ENCODE measurements at places on chromosomes 2 and 18.

- DNase-seq: no peak
These were observed 173.0 kb downstream of the HDAC4 start for GRCh38 chr2:239227661-239228371.

DNA sequence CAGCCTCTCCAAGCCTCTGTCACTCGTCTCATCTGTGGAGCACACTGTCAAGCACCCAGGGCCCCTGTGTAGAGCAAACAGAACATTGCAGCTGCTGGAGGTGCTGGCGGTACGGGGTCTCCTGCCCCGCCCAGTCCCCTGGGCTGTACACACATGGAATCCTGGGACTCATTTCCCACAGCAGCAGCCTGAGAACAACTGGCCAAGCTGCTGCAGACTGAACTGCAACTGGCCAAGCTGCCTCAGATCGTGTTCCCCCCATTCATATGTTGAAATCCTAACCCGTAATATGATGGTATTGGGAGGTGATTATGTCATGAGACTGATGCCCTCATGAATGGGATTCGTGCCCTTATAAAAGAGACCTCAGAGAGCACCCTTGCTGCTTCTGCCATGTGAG, 130.5 kb downstream of the NCK2 start:
- no peak for DNase-seq

GRCh38 chr18:41594582-41594981, 360.5 kb upstream of the PIK3C3 start:
- no peak for DNase-seq

- peak; percentile 15 for DNase-seq
These were observed 71.1 kb downstream of the PIK3C3 start for GRCh38 chr18:42025974-42026625.

DNA sequence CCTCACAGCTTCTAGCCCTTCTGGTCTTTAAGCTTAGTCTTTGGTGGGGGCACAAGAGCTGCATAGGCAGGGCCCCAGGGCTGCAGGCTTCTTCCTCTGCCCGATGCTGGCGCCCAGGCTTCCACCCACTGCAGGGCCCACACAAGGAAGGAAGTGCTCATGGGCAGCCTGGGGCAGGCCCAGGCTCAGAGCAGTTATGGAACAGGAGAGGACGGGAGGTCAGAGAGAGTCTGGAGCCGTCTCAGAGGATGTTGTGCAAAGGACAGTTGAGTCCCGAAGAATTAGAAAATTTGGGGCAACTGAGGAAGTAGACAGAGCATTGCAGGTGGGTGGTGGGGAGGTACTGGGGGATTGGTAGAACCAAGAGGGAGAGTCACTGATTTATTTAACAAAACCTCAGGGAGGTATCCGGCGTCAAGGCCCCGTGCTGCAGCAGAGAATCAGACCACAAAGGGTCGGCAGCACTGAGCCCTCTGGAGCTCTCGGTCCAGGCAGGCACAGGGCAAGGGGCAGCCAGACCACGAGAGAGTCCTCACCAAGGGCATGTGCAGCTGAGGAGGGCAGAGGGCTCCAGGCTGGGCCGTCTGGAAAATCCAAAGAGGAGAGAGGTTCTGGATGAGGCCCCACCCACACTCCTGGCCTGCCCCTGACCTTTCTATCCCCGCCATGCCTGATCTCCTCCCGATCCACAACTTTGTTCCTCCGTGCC, 110.8 kb upstream of the GLI2 start:
- no peak for DNase-seq

DNA sequence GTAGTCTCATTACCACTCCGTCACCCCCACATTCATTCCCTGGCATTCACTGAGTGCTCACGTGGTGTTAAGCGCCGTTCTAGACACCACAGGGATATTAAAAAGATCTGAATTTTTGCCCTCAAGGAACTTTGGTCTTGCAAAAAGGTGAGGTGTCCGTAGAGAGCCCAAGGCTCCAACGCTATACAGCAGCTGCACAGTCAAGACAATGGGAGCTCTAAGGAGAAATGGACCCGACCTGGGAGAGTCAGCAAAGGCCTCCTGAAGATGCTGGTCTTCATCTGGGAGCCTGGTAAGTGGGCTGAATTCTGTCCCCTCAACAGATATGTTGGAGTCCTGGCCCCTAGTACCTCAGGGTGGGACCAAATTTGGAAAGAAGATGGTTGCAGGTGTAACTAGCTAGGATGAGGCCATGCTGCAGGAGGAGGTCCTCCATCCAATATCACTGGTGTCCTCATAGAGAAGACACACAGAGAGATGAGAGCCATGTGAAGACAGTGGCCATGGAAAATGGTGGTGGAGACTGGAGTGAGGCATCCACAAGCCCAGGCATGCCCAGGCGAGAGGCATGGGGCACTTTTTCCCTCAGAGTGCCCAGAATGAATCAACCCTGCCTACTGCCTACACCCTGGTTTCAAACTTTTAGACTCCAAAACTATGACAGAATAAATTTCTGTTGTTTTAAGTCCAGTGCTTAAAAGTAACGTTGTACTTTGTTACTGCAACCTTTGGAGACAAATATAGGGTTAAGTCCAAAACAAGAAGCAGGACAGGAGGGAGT, 247.3 kb downstream of the TTC32 start:
- DNase-seq: no peak
